Activated T-cell treated with anti-CD3 and anti-CD28 coated beads for 4 hours (primary cell): ENCODE measurements at places on chromosomes 6 and 20.

DNA sequence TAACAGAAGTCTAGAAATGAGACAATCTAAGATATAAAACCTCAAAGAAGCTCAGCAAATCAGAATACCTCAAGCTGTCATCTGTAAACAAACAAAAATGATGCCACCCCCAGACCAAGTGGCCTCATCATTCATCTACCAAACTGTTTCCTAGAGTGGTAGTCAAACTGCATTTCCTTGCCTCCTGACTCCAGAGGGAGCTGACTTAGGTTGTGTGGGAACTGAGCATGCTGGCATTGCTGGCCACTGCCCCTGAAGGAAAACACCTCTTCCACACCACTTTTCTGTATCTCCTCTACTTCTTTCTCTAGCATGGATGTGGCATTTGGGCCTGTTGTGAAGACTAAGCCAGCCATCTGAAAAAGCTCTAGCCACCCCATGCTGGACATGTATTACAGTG is 56.3 kb downstream of the ZHX3 start:
- no peak for DNase-seq

- no peak for DNase-seq
Observed at GRCh38 chr20:46119028-46119546, 973 bp downstream of the CD40 start.

DNA sequence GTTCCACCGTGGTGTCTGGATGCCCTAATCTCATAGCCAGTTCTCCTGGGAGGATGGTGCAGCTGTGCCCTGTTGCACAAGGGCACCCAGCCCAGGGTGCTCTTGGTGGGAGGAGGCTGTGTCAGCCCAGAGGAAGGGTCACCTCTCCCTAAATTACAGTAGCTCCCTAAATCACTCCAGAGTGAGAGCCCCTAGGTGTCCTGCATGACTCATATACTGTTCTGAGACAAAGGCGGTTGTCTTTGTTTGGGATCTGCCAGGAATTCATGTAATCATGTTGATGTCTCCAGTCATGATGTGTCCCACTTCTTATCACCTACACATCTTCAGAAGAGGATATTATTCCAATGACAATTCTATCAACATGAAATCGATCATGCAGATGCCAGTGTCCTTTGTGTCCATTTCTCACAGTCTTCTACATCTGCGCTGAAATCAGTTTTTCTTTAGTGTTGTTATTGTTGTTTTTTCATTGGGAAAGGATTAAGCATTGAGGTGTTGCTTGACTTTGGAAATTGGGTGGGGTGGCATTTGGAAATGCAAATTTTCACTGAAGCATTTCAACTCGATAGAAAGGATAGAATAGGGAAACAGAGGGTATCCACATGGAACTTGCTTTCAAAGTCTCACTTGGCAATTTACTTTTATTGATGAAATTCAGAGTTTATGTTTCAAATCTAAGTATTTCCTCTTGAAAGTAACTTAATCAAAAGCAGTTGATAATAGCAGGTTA is 19.5 kb downstream of the PERP start:
- DNase-seq, result no peak

GRCh38 chr20:63080411-63080810 is 73.6 kb upstream of the BHLHE23 start:
- DNase-seq, result no peak

GRCh38 chr6:90454836-90455427 is 131.9 kb downstream of the MAP3K7 start:
- DNase-seq, result no peak
